Stimulated activated CD8-positive, alpha-beta memory T cell treated with anti-CD3 and anti-CD28 coated beads, Interleukin-15, amount 100 ng/mL, for 24 hours (primary cell): ENCODE measurements at places on chromosomes 4 and X.

- no peak for DNase-seq
Observed at GRCh38 chr4:179048839-179049453, 1606.7 kb upstream of the AGA start.

- no peak for DNase-seq
Observed at GRCh38 chr4:8283631-8284121, 14.1 kb downstream of the HTRA3 start.

DNA sequence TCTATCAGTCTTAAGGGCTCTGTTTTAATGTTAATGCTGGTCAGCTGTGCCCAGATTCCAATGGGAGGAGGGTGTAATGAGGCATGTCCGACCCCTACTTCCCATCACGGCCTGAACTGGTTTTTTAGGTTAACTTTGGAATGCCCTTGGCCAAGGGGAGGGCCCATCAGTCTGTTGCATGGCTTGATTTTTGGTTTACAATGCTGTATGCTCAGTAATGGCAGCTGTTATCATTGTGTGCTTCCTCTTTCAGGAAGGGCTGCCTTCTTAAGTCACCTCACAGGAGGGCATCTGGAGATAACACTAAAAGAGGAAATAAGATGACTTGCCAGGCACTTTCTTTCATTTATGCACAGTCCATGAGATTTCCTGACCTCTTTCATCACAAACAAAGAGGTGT lies 36.3 kb downstream of the ATXN3L start:
- DNase-seq, result no peak

DNA sequence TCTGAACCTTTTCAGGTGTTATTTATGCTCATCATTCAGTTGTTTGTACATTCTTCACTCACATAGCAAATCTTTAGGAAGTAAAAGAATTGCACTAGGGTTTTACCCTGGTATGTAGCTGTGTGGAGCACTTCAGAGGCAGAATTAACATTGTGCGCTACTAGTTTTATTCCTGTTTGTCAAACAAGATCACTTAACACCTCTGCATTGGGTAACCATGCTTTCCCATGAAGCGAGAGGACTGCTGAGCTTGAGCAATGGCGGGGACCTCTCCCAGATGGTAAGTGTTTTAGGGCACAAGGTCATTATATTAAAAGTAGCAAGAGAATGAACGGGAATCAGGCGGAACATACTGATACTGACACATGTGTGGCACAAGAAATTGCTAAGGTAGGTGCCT lies 59.2 kb downstream of the SHROOM3 start:
- no peak for DNase-seq

DNA sequence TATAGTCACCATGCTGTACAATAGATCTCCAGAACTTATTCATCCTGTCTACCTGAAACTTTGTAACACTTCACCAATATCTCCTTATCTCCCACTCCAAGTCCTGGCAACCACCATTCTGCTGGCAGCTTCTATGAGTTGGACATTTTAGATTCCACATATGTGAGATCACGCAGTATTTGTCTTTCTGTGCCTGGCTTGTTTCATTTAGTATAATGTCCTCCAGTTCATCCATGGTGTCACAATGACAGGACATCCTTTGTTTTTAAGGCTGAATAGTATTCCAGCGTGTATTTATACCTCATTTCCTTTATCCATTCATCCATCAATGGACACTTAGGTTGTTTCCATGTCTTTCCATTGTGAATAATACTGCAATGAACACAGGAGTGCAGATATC lies 198.7 kb downstream of the QDPR start:
- DNase-seq, result no peak

DNA sequence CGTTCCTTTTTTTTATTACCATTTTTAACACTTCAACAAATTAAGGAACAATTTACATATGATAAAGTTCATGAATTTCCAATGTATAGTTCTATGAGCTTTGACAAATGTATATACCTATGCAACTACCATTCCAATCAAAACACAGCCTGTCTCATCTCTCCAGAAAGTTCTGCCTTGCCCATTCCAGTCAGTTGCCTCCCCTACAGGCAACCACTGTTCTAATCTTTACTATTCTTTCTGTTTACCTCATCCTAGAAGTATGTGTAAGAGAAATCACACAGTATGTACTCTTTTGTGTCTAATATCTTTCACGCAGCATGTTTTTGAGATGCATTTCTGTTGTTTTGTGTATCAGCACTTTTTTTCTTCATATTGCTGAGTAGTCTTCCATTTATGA lies 224.9 kb downstream of the KIT start:
- no peak for DNase-seq

DNA sequence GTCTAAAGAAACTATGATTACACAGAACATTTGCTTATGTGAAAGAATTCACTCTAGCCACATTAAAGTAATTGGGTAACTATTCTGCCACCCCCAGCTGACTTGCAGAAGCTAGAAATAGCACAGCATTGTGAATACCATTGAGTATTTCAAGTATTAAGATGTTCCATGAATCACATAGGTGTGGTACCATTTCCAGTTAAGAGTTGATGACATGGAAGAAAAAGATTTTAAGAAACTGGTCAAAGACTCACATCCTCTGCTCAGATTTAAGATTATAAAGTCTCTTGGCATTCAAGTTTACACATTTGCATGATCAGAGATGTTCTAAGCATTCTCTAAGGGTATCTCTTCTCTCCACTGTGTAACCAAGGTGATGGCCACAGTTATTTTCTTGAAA lies 287.5 kb downstream of the CAMK2D start:
- DNase-seq, result no peak
